ENCODE measurements at places on chromosomes 6 and 20.
A peak's percentile ranks its signal among the peaks of the same experiment; 100 is the strongest.

DNA sequence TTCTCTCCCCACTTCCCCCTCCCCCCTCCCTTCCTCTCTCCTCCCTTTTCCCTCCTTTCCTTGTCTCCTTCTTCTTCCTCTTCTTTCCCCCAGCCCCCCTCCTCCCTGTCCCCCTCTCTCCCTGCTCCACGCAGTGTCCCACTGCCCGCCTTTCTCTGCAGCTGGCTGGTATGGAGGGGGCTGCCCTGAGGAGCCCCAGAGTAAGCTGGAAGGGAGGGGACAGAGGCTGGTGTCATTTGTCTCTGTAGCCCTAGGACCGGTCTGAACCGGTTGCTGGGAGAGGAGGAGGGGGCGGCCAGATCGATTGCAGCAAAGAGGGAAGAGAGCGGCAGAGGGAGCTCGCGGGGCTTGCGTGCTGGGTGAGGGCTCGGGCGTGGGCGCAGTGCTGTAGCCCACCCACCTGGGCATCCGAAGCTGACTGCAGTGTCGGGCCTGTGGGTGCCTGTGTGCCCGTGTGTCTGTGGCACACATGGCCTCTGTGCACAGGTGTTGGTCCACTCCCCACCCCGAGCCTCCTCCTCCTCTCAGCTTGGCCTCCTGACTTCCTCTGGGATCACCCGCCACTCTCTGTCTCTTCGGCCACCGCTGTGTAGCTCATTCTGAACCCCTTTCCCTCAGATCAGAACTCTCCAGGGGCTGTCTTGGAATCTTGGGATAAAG lies 50.6 kb downstream of the SRC start:
- DNase-seq, result no peak

GRCh38 chr6:119467488-119468081 lies 118.0 kb upstream of the MAN1A1 start:
- DNase-seq, result no peak

DNA sequence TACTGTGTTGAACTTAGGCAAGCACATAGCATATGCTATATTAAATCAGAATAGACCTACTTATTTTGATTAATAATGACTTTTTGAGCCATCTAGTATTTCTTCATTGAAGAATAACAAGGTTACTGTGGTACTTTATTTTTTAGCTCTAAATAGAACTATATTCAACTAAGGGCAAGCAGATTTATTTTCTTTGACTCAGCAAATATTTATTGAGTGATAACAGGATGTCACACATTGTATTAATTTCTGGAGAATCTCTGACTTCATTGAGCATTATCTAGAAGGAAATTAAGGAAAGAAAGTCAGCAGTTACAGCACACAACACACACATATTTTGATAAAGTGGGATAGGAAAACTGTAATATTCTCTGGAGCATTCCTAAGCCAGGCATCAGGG lies 407.4 kb downstream of the CD109 start:
- DNase-seq, result no peak

DNA sequence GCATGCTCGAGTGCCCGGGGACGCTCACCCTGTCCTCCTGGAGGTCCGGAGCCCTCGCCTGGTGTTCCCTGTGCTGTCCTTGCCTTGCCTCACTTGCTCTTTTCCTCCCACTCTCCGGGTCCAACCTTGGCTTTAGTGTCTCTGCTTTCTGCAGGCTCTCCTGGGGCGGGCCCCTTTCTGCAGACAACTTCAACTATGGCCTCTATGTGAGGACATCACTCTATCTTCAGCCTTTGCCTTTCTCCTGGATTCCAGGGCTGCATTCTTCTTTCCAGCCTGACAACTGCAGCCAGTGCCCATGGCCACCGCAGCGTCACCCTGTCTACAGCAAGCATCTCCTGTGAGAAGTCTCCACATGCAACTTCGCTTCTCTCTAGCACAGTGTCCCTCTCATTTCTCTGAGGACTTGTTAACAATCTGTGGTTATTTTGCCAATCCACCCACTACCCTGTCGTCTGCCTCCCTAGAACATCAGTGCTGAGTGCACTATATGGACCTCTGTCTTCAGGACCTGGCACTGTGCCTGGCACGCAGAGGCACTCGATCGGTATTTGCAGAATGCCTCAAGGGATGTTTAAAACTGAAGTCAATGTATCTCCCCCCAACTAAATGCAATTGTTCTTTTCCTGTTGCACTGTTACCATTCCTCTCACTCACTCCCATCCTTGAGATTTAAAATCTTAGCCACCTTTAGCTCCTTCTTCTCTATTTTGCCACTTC lies 35.9 kb downstream of the FOXC1 start:
- DNase-seq, result no peak

DNA sequence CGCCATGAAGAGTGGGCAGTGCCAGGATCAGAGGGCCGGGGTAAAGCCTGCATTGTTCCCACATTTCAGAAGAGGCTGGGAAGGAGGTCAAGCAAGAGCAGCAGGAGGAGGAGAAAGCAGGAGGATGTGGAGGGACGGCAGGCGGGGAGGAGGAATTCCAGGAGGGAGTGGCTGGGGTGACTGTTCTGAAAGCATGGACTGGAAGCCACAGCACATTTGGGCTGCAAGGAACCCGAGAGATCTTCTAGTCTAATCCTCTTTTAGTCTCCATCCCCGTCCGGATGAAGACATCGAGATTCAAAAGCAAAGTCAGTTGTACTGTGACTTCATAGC lies 76.9 kb downstream of the FAM50B start:
- DNase-seq, result no peak

GRCh38 chr6:72824833-72825232 lies 203.0 kb downstream of the KCNQ5 start:
- no peak for DNase-seq

GRCh38 chr20:47164140-47164539 lies 192.4 kb downstream of the ZMYND8 start:
- DNase-seq, result no peak

DNA sequence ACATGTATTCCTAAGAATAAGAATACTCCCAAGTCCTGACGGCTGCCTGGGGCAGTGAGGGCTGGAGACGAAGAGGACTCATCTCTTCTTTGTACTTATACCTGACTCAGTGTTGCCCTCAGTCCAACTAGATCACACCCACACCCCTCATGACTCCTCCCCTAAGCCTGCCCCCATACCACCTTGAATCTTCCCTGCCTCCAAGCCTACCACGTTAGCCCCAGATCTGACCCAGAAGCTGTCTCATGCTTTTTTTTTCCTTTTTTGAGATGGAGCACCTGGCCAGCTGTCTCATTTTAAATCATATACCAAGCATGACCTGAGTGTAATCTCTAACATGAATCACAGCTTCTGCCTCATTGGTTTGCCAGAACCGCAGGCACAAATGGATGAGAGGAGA lies 45.2 kb downstream of the MUC22 start:
- no peak for DNase-seq

GRCh38 chr6:159099961-159100360 lies 55.2 kb upstream of the TAGAP start:
- DNase-seq, result no peak

GRCh38 chr20:37179683-37180524 lies 556 bp upstream of the MROH8 start:
- peak; percentile 6 for DNase-seq

DNA sequence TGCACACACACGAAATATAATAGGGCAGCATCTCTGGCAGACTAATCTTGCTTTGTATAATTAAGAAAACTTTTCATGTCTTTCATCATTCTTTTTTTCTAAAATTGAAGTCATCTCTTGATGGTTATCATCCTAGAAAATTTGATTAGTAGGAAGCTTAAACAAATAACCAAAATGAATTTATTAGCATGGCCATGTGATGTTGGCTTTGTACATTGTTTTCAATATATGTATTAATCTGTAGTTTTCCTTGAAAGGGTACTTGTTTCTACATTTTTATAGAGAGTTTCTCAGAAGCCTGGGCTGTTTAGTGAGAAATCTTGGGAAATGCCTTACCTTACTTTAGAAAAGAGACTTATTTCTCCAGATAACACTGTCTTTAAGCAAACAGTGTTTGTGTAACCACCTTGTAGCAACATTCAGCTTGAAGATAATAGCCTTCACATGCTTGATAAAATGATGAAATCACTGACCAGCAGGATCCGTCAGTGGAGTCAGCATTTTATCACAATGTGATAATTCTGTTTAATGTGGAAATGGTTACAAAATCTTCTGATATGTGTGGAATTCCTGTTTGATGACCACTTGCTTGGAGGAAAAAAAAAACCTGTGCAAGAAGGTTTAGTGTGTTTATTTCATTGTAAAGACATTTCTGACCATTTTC lies 147.8 kb downstream of the MACROD2 start:
- DNase-seq, result no peak

GRCh38 chr6:166927935-166928643 lies 28.3 kb downstream of the RNASET2 start:
- no peak for DNase-seq

- DNase-seq, result no peak
These were observed 31.2 kb downstream of the SLC9A8 start for GRCh38 chr20:49843770-49844380.

DNA sequence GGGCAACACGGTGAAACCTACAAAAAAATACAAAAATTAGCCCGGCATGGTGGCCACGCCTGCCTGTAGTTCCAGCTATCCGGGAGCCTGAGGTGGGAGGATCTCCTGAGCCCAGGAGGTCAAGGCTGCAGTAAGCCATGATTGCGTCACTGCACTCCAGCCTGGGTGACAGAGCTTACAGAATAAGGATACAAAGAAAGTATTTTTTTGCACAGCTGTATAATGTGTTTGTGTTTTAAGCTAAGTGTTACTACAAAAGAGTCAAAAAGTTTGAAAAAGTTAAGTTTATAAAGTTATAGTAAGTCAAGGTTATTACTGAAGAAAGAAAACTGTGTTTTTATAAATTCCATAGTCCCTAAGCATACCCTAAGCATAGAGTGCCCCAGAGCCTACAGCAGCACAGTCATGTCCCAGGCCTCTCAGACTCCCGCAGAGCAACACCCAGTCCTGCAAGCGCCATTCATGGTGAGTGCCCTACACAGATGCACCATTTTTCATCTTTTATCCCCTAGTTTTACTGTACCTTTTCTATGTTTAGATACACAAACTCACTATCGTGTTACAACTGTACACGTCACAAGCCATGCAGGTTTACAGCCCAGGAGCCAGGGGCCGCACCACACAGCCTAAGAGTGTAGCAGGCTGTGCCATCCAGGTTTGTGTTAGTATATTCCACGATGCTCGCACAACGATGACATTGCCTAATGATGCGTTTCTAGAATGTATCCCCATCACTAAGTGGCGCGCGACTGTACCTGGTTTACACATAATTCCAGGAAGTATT lies 22.4 kb downstream of the TAF4 start:
- DNase-seq, result no peak

DNA sequence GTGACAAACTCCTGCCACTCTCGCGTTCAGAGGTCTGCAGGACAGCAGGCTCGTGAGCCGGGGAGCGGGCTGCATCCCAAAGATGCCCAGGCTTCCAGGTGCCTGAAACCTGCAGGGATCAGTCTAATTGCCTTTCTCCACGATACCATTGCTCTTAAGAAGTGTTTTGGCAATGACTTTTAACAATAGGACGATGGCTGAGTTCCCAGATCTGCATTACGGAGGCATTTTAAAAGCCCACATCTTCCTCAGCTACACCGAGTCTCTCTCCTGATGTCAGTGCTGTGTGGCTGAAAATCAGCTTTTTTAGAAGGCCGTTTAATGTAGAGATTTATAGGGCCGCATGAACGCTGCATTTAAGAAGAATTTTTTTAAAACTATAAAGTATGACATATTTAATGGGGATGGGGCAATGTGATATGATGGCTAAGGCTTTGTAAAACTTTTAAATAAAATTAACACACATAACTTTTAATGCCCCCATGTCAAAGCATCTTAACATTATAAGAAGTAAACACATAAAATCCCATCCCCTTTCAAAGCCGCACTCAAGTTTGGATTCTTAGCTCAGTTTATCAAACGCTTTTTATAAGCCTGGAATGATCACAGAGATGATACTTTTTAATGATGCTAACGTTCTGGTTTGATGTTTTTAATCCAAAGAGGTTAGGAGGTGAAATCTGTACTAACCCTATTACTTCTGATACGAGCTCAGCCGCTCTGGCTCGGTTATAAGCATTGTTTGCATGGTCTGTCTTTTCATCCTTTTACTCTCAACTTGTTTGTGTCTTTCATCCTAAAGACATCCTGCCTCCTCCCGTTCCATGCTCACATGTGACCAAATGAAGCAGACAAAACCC lies 386.0 kb downstream of the SMOC2 start:
- no peak for DNase-seq

- DNase-seq, result peak; percentile 12
These were observed at the start of gene STXBP5 for GRCh38 chr6:147204060-147204785. Gene STXBP5 (plus strand): TSS chr6:147204417. CDS start chr6:147204533, 116 bp downstream.

DNA sequence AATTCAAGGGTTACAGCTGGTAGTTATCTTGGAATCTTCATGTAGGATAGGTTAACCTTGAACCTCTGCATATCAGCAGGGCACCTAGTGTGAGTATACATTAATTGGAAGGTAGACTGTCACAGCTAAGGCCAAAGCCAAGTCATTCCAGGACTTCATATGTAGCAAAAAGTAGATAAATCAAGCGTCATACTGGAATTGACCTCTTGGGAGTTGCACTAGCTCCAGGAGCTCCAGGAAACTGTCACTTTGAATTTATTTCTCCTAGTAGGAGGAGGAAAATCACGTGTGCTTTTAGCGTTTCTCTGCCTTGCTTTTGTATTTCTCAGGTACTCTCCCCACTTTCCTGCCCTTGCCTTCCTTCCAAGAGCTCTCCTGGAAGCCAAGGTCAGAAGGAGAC lies 30.3 kb downstream of the RIPOR2 start:
- no peak for DNase-seq

- DNase-seq, result no peak
These were observed 1.0 kb upstream of the HELZ2 start for GRCh38 chr20:63574829-63575743.

DNA sequence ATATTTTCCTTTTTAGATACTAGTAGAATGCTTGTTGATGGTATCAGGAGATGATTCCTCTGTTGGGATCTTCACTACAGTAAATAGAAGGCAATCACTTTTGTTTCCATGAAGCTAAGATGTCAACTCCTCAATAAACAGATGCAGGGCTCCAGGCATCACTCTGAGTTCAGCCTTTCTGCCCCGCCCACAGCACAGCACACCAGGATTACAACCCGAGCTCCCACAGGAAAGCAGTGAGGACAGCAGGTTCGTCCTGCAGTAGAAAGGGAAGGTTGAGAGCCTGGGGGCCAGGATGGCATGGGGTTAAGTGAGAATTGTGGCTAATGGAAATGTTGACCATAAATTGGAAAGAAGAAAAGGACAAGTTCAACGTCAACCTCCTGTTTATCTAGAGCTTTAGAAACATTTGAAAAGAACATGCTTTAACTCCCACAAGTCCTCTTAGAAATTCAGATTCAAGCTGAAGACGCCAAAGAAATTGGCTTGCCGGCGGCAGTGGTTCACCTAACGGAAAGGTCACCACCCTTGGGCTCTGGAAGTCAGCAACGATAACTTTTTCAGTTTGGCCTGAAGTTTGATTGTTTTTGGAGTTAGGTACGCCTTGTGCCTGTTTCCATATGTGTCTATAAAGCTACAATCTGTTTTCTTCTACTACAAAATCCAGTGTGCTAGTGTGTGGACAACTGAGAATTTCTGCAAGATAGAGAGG lies 144.4 kb upstream of the PDE10A start:
- no peak for DNase-seq
